ENCODE measurements at places on chromosomes 5 and 9. TPM values are rescaled to one million over a fixed set of nuclear protein-coding genes. Genes with fewer than 3 reads are reported as not detected.

Gene SMIM3
- total RNA-seq, result 28.3 TPM

Gene IRX2
- total RNA-seq, result 56.4 TPM

Gene SOWAHA
- not detected for total RNA-seq

Gene LCN15
- not detected for total RNA-seq

Gene PDGFRB
- 120 TPM for total RNA-seq

Gene SPAG8
- total RNA-seq, result 2.8 TPM

Gene BTNL3
- not detected for total RNA-seq

Gene CNTNAP3
- total RNA-seq, result 5.2 TPM

DNA sequence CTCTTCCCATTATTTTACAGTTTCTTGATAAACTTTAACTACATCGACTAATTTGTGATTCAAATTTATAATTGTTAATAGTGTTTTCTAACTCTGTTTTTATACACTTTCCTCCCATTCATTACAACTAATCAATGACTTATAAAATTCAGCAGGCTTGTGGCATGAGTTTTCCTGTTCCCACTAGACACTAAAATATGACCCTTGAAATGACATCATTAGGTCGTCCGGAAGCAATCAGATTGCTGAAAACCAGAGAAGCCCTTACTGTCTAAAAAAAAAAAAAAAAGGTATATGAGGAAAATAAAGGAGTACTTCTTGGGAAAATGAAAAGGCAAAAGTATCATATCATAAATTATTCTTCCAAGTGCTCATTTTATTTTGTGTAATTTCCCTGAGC, 553.7 kb downstream of the ZNF608 start:
- no peaks in the 10 kb centered on the region for H3K27me3 ChIP-seq
- DNase-seq, result no peak
- no peak overlapping the region for H3K4me3 ChIP-seq

DNA sequence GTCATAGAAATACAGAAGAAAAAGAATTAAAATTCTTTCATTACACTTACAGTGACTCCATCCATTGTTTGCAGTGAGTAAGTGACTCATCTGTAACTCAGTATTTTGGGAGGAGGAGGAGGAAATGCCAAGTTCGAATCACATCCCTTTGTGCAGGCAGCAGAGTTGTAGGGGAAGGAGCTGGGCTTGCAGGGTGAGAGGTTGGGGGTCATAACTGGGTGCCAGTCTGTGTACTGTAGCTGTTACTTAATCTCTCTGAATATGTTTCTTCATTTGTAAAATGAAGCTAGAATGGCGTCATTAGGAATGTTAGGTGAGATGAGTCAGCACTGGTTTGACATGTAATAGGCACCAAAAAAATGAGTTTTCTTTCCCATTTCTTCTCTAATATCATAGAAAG, 235.7 kb upstream of the ADAMTSL1 start:
- H3K27ac ChIP-seq, result no peak overlapping the region
- H3K36me3 ChIP-seq, result no peaks in the 10 kb centered on the region
- no peak for DNase-seq

- peaks cover 92% of the 10 kb centered on the region for H3K4me1 ChIP-seq
- no peak overlapping the region for H3K4me3 ChIP-seq
- peak overlapping the region; percentile 94 for H3K27ac ChIP-seq
- H3K27me3 ChIP-seq, result no peaks in the 10 kb centered on the region
- DNase-seq, result no peak
- H3K36me3 ChIP-seq, result no peaks in the 10 kb centered on the region
Measured at GRCh38 chr9:124263800-124264426, 6.2 kb downstream of the NEK6 start.

GRCh38 chr5:142626786-142627185, 59.1 kb downstream of the FGF1 start:
- no peak overlapping the region for H3K27ac ChIP-seq
- H3K36me3 ChIP-seq, result no peaks in the 10 kb centered on the region
- peaks cover 6% of the 10 kb centered on the region for H3K4me1 ChIP-seq
- no peak for DNase-seq

- no peaks in the 10 kb centered on the region for H3K4me1 ChIP-seq
- no peaks in the 10 kb centered on the region for H3K27me3 ChIP-seq
- H3K36me3 ChIP-seq, result no peaks in the 10 kb centered on the region
- H3K27ac ChIP-seq, result no peak overlapping the region
- H3K4me3 ChIP-seq, result no peak overlapping the region
Measured at GRCh38 chr9:18778846-18779245, 254.2 kb downstream of the SAXO1 start.

DNA sequence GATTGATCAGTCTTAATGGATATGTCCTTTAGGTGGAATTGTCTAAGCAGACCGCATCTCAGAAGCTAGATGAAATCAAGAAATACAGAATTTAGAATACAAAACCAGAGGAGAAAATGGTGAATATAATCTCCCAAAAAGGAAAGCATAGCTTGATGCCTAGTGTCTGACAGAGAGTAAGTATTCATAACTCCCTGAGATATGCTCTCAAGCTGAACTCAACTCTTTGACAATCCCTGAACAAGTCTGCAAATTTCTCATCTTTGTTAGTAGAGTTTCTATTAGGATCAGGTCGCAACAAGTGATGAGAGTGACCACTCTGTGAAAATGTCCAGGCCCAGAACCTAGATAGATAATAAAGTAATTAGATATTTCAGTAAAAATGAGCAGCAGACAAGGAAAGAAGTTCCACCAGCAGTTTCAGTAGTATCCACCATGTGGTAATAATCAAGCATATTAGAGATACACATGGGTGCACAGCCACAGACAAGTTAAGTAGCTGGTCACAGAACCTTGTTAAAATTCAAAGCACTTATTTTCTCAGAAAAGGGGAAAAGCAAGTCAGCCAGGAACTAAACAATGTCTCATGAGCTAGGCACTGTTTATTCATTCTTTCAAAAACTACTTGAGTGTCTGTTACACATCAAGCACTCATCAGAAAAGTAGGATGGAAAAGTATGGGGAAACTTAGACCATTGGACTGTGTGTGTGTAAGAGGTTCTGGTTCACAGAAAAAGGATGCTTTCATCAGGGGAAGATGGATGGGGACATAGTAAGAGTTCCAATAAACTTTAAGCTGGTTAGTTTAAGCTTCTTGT, 481.5 kb upstream of the TUSC1 start:
- no peaks in the 10 kb centered on the region for H3K27me3 ChIP-seq
- H3K27ac ChIP-seq, result no peak overlapping the region
- no peak overlapping the region for H3K4me3 ChIP-seq
- H3K4me1 ChIP-seq, result no peaks in the 10 kb centered on the region

DNA sequence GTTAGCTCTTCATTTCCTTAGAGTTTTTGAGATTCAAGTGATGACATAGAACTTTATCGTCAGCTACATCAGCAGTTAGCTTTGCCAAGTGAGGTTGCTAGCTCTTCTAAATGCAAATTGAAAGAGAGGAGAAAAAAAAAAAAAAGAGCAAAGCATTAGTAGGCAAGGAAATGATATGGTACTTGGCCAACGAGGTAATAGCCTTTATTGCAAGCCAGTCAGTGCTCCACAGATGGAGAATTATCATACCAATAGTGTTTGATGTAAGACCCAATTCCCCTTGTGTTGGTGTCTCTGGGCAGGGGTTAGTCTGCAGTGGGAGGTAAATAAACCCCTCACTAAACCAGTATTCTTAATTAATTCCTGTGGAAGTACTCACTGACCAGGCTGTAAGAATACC, 992.1 kb downstream of the PTPRD start:
- DNase-seq, result no peak
- no peak overlapping the region for H3K4me3 ChIP-seq
- no peaks in the 10 kb centered on the region for H3K27me3 ChIP-seq
- H3K4me1 ChIP-seq, result no peaks in the 10 kb centered on the region
- H3K36me3 ChIP-seq, result no peaks in the 10 kb centered on the region

- H3K4me3 ChIP-seq, result no peak overlapping the region
- no peaks in the 10 kb centered on the region for H3K4me1 ChIP-seq
- no peaks in the 10 kb centered on the region for H3K36me3 ChIP-seq
- H3K27me3 ChIP-seq, result no peaks in the 10 kb centered on the region
Measured at GRCh38 chr9:100671898-100672297, 94.0 kb downstream of the CAVIN4 start.

- H3K27ac ChIP-seq, result no peak overlapping the region
- no peak overlapping the region for H3K4me3 ChIP-seq
- DNase-seq, result no peak
- peaks cover 4% of the 10 kb centered on the region for H3K4me1 ChIP-seq
- no peaks in the 10 kb centered on the region for H3K36me3 ChIP-seq
Measured at GRCh38 chr5:178361657-178362445, 129.2 kb upstream of the PHYKPL start.

GRCh38 chr5:154110716-154111115, 71.9 kb downstream of the MFAP3 start:
- no peak overlapping the region for H3K4me3 ChIP-seq
- no peak for DNase-seq
- H3K4me1 ChIP-seq, result no peaks in the 10 kb centered on the region
- H3K36me3 ChIP-seq, result no peaks in the 10 kb centered on the region
- H3K27me3 ChIP-seq, result no peaks in the 10 kb centered on the region

GRCh38 chr5:167934551-167934971, 356.9 kb upstream of the WWC1 start:
- no peak overlapping the region for H3K27ac ChIP-seq
- no peak overlapping the region for H3K4me3 ChIP-seq
- DNase-seq, result no peak
- no peaks in the 10 kb centered on the region for H3K27me3 ChIP-seq
- no peaks in the 10 kb centered on the region for H3K4me1 ChIP-seq
- H3K36me3 ChIP-seq, result no peaks in the 10 kb centered on the region

GRCh38 chr5:5017827-5018577, 122.1 kb upstream of the ADAMTS16 start:
- no peaks in the 10 kb centered on the region for H3K27me3 ChIP-seq
- H3K4me1 ChIP-seq, result no peaks in the 10 kb centered on the region
- no peak for DNase-seq
- H3K36me3 ChIP-seq, result no peaks in the 10 kb centered on the region
